ENCODE measurements at places on chromosomes 11 and 22.

GRCh38 chr11:14075118-14076078, 112.9 kb downstream of the SPON1 start:
- DNase-seq = peak; percentile 41

DNA sequence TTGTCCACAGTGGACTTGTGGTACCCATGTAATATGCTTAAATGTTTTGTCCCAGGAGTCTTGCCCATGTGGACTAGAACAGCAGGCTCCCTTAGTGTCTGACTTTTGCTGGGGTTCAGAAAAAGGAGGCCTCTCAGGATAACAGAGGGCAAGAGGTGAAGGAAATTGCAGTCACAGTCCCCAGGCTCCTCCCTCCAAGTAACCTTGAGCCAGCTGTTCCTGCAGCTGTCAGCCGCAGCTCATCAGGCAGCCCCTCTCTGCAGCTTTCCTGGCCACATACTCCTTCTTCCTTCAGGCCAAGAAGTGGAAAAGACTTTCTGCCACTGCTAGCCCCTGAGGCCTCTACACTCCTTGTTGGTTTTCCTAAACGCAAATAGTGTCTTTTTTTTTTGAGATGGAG, 6.3 kb upstream of the MYO18B start:
- DNase-seq = no peak

DNA sequence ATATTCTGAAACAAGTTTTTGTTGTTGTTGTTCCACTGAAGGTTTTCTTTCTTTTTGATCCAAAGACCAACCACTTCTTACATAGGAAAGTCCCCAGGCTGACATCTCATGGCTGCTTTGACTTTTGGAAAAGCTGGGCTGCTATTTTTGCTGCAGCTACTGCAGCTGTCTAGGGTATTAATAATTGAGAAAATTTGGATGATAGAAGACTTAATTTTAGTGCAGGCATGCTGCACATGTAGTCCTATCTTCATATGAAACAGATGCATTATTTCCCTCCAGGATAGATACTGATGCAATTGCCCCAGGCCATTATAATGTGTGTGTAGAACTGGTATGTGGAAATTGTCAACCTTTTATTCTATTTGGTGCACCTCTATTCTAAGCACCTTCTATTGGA, 131.4 kb downstream of the NAV2 start:
- DNase-seq = no peak

- no peak for DNase-seq
Measured at GRCh38 chr11:58625826-58626460, 3.5 kb downstream of the CNTF start.

DNA sequence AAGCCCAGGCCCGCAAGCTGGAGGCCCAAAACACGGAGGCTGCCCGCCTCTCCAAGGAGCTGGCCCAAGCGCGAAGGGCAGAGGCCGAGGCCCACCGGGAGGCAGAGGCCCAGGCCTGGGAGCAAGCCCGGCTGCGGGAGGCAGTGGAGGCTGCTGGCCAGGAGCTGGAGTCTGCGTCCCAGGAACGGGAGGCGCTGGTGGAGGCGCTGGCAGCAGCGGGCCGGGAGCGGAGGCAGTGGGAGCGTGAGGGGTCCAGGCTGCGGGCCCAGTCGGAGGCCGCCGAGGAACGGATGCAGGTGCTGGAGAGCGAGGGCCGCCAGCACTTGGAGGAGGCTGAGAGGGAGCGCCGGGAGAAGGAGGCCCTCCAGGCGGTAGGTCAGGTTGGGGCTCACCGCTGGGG, 4.8 kb downstream of the CCDC88B start:
- DNase-seq = no peak

DNA sequence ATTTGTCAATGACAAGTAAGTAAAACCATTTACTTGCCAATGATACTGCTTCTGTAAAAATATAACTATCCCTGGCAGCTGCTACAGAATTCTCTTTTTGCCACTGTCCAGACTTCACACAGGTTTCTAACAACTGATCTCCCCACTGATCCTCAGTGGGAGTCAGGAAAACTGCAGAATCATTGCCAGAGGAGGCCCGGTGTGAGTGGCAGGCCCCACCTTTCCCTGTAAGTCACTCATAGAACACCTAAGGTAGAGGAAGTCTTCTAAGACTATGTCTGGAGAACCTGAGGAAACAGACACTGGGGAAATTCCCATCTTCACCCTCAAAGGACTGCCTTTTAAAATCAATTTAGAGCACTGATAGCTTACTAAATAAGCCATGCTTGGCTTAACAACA, 66.3 kb downstream of the ZC3H12C start:
- no peak for DNase-seq

DNA sequence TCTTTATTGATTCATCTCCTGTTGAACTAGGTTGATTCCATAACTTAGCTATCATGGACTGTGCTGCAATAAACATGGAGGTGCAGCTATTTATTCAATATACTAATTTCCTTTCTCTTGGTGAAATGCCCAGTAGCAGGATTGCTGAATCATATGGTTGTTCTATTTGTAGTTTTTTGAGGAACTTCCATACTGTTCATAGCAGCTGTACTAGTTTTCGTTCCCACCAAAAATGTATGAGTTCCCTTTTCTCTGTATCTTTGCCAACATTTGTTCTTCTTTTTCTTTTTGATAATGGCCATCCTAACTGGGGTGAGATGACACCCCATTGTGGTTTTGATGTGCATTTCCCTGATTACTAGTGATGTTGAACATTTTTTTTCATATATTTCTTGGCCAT, 87.2 kb upstream of the NAV2 start:
- no peak for DNase-seq

- DNase-seq = no peak
Measured at GRCh38 chr22:40472051-40472450, 101.7 kb downstream of the SGSM3 start.

DNA sequence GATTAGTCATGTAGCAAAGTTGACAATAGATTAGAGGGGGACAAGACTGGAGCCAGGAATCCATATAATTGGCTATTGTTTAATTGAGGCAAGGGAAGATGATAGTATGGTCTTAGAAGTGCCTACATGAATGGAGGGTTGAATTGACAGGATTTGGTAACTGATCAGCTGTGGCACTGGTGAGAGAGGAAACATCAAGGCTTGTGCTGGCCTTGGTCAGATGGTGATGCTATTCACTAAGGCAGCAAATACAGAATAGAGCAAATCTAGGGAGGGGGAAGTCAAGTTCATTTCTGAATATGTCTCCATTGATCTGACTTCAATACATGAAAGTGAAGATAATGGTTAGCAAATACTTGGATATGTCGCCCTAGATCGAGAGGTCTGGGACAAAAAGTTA, 54.3 kb upstream of the APOA1 start:
- no peak for DNase-seq

DNA sequence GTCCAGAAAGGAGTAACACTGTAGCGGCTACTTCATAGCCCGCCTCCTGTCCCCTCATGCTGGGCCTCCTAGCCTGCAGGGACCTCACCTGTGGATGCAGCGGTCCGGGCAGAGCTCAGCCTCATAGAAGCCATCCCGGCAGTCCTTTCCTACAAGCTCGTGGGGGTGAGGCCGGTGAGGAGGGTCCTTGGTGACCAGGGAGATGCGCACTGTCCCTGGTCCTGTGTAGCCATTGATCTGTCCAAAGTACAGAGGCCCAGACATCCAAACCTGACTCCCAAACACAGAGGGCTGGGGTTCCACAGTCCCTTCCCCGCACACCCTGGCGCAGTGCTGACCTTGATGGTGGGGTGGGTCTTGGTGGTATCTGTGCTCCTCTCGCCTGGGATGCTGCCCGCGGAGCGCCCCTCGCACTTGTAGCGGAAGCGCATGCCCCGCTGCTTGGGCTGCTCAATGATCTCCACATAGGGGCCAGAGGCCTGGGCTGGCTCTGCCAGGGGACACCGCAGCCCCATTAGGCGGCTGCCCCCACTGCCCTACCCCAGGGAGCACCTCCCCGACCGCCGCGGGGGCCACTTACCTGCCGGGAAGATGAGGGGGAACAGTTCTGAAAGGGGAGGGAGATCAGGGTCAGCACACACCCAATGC, 993 bp downstream of the RELA start:
- no peak for DNase-seq

- no peak for DNase-seq
Measured at GRCh38 chr11:59076876-59077571, 9.1 kb upstream of the GLYATL1B start.

DNA sequence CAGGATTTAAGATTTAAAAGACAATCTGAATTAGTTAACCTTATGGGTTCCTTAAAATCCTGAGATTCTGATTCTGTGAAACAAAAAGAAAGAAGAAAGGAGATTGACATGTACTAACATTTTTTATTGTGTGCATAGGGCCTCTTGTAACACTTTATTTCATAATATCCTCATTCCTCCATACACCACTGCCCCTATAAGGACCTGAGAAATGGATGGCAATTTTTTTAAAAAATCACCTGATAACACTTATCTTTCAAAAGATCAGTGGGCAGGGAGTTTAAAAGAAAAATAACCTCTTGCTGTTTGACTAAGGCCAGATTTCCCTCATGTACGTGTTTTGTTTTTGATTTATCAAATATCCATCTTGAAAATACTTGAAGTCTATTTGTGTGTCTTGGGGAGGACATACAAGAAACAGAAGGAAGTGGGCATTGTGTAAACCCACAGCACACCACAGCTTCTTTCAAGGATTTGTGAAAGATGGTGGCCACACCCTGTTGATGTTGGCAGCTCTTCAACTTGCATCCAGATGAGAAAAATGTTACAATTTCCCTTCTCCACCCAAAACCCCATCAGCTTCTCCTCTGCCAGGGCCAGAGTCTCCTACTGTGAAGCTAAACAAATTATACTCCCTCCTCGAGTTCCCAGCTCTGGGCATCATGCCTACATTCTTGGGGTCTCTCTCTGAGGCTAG, 35.0 kb upstream of the MPEG1 start:
- no peak for DNase-seq

- DNase-seq = no peak
Measured at GRCh38 chr11:44407211-44407996, 97.5 kb upstream of the ALX4 start.

DNA sequence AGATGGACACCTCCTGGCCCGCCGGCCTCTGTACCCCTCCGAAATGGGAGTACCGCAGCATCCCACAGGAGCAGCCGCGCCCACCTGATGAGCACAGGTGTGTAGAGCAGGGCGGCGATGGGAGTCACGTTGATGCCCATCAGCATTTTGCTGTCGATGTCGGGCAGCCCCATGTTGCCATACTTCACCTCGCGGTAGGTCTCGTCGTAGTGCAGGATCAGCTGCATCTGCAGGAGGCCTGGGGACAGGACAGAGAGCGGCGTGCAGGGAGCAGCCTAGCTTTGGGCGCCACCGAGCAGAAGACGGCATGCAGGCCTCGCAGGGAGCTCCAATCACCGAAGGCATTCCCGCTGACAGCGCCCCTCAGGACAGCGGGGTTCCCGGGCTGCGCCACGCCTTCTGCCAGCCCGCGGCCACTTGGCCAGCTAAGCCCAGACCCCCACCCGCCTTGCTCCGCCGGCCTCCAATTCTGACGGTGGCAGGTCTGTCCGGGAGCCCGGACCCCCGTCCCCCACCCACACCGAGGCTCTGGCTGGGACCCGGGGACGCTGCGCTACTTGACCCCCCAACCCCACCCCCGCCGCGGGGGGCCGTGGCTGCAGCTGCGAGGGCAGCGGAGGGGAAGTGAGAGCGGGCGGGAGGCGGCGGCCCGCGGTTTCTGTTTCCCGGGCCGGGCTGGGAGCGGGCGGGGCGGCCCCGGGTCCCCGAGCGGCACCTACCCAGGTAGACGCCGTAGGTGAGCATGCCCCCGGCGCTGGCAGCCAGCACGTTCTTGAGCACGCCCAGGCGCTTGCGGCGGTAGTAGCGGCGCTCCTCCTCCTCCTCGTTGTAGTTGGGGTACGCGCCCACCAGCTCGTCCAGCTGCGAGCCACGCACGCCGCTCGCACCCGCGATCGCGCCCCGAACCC, 705 bp downstream of the UNC93B1 start:
- DNase-seq = peak; percentile 29

DNA sequence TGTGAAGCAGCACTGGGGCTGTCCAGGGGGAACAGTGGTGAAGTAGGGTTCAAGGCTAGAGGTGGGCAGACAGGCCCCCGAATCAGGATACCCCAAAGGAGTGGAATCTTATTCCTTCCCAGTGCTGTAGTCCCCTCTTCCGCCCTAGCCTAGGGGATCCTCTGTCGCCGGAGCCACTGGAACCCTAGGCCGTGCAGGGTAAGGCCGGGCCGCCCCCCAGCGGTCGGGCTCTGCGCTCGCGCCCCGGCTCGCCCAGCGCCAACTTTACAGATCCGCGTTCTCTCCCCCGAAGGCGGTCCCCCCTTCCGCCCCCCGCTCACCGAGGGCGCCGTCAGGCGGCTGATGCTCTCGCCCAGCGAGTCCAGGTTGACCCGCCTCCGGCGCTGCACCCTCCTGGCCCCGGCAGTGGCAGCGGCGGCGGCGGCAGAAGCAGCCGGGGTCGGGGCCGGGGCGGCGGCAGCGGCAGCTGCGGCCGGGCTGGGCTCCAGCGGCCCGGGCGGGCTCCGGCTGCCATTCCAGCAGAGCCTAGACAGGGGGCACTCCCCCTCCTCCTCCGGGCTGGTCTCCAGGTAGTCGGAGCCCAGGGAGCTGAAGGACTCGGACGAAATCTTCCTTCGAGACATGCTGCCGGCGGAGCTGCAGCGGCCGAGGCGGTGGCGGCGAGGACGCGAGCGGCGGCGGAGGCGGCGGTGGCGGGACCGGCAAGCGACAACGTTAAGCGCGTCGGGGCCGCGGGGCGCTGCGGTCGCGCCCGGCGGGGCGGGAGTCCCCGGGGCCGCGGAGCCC, 650 bp downstream of the GUCY1A2 start:
- DNase-seq = no peak

GRCh38 chr11:90919332-90919731, 696.5 kb upstream of the CHORDC1 start:
- DNase-seq = no peak

GRCh38 chr22:35477911-35478582, 62.6 kb upstream of the RASD2 start:
- no peak for DNase-seq

DNA sequence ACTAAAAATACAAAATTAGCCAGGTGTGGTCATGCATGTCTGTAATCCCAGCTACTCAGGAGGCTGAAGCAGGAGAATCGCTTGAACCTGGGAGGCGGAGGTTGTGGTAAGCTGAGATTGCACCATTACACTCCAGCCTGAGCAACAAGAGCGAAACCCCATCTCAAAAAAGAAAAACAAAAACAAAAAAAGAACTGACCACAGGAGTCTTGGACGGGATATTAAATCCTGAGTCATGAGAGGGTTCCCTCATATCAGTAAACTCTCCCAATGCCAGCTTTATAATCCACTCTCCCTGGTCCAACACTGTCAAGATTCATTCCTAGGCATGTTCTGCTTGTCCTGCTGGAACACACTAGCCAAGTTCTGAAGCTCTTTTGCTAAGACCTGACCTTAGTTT, 61.5 kb upstream of the EP300 start:
- no peak for DNase-seq

All from stimulated activated CD4-positive, alpha-beta T cell treated with anti-CD3 and anti-CD28 coated beads, Interleukin-12 subunit alpha, Interleukin-12 subunit beta, amount 100 ng/mL, for 24 hours (primary cell).